ENCODE measurements at places on chromosomes 3 and 15.

DNA sequence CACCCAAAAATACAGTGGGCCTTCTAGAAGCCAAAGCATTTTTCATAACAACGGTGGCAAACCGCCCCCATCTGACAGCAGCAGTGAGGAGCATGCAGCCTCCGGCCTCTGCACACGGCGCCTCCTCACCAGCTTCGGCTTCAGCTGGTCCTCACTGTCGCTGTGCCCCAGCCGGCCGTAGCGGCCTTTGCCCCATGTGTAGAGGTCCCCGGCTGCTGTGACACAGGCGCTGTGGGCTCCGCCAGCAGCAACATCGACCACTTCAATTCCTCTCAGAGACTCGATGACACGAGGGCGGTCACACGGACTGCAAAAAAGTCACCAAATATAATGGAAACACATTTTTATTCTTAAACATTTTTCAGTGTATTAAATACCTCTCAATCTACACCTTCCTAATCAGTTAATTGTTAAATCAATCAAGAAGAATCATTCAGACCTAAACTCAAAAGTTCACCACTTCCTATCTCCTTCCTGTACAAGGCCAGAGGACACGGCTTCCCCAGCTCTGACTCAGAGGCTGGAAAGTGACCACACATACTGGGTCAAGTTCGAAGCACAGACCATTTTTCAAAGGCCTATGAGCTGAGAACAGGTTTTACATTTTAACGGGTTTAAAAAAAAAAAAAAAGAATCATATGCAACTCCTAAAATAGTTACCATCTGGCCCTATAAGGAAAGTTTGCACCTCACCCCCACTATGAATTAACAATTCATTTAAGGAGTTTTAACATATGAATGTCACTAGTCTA lies 33.6 kb upstream of the OCA2 start:
- no peak for DNase-seq

- DNase-seq, result no peak
Measured at GRCh38 chr3:52827441-52827840, 3.0 kb downstream of the ITIH4 start.

GRCh38 chr3:171514466-171514865 lies 54.3 kb upstream of the TNIK start:
- no peak for DNase-seq

DNA sequence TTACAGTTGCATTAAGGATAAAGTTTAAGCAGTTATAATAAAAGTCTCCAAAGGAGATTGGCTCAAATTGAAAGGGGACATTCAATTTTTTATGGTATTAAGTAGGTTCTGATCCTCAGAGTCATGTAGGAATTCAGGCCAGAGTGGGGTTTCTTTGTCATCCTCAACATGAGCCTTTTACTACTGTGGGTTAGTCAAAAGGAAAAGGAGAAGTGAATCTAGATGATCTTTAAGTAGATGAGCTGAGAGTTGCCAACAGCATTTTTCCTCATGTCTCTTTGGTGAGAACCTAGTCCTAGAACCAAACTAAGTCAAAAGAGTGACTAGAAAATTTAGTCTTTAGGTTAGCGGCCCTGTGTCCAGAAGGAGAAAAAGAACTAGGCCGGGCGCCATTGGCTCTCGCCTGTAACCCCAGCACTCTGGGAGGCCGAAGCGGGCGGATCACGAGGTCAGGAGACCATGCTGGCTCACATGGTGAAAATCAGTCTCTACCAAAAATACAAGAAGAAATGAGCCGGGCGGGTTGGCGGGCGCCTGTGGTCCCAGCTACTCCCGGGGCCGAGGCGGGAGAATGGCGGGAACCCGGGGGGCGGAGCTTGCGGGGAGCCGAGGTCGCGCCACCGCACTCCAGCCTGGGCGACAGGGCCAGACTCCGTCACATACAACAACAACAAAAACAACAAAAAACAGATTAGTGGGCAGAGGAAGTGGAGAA lies 4.2 kb upstream of the CHL1 start:
- DNase-seq, result no peak

DNA sequence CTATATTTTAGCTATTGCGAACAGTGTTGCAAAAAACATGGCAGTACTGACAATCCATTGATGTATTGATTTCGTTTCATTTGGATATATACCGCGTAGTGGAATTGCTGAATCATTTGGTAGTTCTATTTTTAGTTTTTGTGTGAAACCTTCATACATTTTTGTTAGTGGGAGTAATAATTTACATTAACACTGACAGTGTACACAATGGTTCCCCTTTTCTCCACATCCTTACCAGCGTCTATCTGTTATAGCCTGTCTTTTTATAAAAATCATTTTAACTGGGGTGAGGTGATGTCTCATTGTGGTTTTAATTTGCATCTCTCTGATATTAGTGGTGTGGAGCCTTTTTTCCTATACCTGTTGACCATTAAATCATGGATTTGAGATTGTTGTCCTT lies 392.4 kb upstream of the ALCAM start:
- DNase-seq, result no peak

DNA sequence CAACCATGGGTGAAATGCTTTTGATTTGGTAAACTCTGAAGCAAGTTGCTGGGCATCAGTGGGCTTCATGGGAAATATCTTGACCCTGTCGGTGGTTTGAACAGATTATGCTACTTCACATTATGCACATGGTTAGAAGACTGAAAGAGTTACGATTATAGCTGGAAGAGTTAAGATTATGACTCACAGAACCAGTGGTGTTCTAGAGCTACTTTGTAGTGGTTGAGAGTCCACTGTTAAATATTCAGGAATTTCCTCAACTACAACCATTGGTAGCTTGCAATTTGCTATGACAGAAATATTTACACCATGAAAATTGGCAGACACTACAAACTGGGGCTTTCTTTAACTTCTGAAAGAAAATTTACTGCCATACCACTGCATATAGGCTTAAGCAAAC lies 99.3 kb downstream of the GADL1 start:
- no peak for DNase-seq

DNA sequence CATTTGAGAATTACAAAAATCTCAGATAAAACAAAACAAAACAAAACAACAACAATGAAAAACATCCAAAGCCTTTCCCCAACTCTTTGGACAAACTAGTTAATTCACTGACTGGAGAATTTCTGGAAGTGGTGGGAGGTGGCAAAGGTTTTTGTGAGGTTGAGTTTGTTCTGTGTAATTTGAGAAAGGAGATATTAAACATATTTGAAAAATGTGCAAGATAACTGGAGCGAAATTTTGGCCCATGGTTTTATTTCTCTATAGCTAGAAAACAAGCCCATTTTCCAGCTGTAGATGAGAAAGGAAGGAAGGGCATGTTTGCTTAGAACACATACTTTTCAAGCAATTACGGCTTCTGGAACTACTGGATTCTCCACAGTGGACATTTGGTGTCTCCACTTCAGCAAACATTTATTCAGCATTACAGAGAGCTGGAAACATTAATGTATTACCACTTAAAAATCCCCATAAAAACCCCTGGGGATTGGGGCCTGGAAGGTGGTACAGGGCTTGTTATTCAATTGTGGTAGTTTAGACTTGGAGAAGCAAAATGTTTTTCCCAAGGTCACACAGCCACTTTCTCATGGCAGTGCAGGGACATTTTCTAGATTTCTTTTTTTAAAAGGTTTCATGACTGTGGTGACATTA lies 135.8 kb downstream of the THSD4 start:
- DNase-seq, result peak; percentile 48

- no peak for DNase-seq
Measured at GRCh38 chr3:195796795-195797194, 14.9 kb downstream of the MUC4 start.

GRCh38 chr3:12437221-12437605 lies 47.1 kb upstream of the TSEN2 start:
- DNase-seq, result no peak

- peak; percentile 96 for DNase-seq
Measured at GRCh38 chr3:61561374-61562041, at the start of gene PTPRG. Gene PTPRG (plus strand): TSS chr3:61561571. CDS start chr3:61562288, 717 bp downstream.

DNA sequence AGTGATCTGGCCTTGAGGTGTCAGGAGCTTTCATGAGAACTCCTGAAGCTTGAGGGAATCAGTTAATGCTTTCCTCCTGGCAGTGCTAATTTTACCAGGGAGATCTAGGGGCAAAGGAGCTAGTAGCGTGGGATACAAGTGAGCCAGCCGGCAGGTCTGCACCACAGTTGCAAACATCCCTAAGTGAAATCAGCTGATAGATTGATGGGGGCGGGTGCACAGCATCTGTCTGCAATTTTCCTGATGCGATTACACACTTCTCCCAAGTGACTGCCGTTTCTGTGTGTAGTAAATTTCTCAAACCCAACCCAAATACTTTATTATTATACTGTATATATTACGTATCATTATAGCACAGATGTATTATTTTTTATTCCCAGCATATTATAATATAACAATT lies 304.5 kb downstream of the AGBL1 start:
- DNase-seq, result no peak

DNA sequence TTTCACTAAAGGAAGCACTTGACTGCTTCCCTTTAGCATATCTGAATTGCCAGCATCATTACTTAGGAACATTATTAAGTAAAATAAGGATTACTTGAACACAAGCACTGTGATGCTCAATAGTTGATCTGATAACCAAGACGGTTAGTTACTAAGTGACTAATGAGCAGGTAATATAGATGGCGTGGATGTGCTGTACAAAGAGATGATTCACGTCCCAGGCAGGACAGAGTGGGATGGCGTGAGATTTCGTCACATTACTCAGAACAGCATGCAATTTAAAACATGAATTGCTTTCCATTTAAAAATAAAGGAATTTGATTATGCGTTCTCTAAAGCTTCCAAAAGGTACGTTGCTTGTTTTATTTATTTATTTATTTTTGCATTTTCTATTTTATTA lies 240.0 kb upstream of the ARHGEF26 start:
- no peak for DNase-seq

DNA sequence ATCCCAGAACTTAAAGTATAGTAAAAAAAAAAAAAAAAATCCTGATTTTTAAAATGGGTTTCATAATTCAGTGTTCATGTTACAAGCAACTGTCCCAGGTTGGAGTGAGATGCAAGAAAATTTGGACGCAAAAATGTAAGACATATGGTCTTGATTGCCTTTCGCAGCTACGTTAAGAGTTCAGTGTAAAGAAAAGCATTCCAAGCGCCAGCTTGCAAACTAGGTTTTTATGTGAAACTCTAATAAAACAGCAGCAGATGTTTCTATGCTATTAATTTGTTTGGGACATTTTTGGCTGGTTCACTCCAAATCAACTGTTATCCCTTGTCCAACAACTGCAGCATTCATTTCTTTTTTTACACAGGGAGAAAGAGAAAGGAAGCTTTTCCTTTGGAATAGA lies 957.8 kb downstream of the ROBO1 start:
- DNase-seq, result no peak

GRCh38 chr3:13655061-13655913 lies 106.4 kb downstream of the FBLN2 start:
- DNase-seq, result peak; percentile 50

- no peak for DNase-seq
Measured at GRCh38 chr15:47541562-47541961, 175.7 kb upstream of the SEMA6D start.

GRCh38 chr3:94089126-94089525 lies 26.3 kb downstream of the NSUN3 start:
- no peak for DNase-seq

DNA sequence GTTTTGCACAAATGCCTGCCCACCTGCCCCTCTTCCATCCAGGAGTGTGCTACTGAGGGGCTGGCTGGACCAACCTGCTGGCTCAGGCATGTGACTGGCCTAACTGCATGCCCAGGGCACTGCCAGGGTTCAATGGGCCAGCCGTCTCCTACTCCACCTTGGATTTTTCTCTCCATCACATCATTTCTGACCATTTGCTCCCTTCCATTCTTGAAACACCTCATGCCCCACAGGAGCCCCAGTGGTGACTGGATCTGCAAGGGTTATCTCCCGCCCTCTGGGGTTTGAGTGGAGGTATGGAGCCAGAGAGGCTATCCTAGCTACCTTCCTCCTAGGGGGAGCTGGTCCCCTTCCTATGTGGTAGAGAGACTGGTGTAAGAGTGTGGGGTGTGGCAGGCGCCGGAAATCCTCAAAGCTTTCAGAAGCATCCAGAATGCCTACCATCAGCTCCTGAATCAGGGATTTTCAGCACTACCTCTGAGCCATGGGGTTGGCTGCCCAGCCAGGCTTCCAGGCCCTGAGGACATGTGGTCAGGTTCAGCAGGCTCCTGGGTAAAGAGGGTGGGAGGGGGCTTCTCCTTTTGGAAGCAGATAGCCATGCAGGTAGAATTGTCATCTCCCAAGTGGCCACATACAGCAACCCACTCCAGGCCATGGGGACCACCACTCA lies 2.9 kb upstream of the MANF start:
- no peak for DNase-seq

- DNase-seq, result no peak
Measured at GRCh38 chr3:16509721-16510619, 3.5 kb downstream of the RFTN1 start.

DNA sequence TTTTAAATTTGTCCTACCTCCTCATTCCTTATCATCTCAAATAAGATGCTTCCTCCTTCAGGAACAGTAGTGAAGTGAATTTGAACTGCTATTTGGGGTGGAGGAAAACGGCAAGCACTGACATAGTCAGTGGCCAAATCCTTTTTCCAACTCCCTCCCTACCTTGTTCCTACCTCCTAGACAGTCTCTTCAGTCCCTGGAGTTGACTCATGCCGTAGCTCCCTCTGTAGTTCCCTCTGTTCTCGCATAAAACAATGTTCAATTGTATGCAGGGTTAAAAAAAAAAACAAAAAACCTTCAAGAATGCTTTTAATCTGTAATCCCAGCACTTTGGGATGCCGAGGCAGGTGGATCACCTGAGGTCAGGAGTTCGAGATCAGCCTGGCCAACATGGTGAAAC lies 1.4 kb downstream of the UBR1 start:
- no peak for DNase-seq

DNA sequence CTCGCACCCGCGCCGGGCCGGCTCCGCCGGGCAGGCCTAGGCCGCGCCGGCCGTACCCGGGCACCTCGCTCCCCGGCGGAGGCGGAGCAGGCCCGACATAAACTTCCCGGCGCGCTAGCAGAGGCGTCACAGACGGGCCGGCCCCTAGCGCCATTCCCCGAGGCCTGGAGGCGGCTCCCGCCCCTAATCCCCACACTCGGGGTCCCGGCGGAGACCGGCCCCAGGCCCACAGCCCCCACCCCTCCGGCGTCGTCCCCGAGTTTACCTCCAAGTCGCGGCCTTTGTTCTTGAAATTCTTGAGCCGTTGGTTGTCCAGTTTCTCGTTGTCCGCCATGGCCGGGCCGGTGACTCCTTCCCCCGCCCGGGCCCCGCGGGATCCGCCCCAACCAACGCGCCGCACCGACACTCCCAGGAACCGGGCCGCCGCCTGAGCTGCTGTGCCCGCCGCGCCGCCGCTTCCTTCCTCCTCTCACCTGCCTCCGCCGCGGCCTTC lies 376 bp downstream of the KPNA4 start:
- DNase-seq, result peak; percentile 84

GRCh38 chr15:51366920-51367319 lies 25.5 kb downstream of the GLDN start:
- DNase-seq, result no peak
